ENCODE measurements at places on chromosomes 5 and 9.

DNA sequence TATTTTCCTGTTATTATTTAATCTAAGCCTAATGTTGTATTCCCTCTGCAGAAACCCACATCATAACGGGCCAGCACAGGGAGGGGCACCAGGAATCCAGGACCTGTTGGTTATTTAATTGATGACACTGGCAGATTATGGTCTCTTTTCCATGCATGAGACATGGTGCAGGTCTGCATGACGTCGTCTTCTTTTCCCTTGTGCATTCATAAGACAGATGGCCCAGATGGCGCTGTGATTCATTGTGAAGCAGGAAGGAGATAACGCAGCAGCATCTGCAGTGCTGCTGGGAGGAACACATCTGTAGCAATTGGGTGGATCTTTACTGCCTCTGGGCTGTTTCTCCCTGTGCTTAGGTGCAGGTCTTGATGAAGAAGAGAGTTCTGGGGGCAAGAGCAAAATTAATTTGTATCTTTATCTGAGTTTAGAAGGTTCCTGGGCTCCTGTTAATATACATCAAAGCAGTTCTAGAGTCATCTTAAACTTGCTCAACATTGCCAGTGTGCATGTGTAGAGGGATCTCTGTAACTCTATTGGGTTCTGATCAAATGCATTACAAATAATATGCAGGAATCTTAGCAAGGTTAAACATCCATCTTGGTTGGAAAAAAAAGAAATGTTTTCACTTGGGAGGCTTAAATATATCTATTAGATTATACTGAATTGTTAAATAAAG is 176.1 kb downstream of the PCSK1 start:
- no peak overlapping the region for H3K27ac ChIP-seq
- H3K4me3 ChIP-seq: no peak overlapping the region
- no peaks in the 10 kb centered on the region for H3K27me3 ChIP-seq
- DNase-seq: peak; percentile 49
- H3K4me1 ChIP-seq: peaks cover 10% of the 10 kb centered on the region
- no peaks in the 10 kb centered on the region for H3K36me3 ChIP-seq

GRCh38 chr5:150389531-150390266 is 23.0 kb downstream of the CD74 start:
- no peak overlapping the region for H3K4me3 ChIP-seq
- no peak for DNase-seq
- no peaks in the 10 kb centered on the region for H3K4me1 ChIP-seq
- H3K27me3 ChIP-seq: no peaks in the 10 kb centered on the region
- peaks cover 42% of the 10 kb centered on the region for H3K36me3 ChIP-seq

DNA sequence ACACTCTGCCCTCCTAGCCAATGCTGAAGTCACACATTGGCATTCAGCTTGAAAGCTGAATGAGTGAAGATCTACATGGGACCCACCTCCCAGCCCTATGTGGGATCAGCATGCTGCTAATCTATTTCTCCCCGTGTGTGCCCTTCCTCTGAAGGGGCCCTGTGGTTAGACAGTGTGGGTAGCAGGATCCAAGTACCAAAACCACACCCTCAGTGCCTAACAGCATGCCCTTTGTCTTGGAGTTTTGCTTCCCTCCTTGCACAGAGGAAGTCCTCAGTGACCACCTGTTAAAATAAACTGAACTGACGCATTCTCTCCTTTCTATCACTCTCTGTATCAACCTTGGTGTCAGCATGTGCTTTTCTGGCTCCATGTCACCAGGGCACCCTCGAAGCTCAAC is 25.0 kb downstream of the SH3TC2 start:
- no peaks in the 10 kb centered on the region for H3K27me3 ChIP-seq
- no peak overlapping the region for H3K27ac ChIP-seq
- H3K4me3 ChIP-seq: no peak overlapping the region
- H3K36me3 ChIP-seq: no peaks in the 10 kb centered on the region

GRCh38 chr5:124665625-124666024 is 80.8 kb downstream of the ZNF608 start:
- DNase-seq: no peak
- no peaks in the 10 kb centered on the region for H3K27me3 ChIP-seq
- no peaks in the 10 kb centered on the region for H3K36me3 ChIP-seq
- no peak overlapping the region for H3K4me3 ChIP-seq
- H3K4me1 ChIP-seq: peaks cover 33% of the 10 kb centered on the region

GRCh38 chr5:169197343-169197742 is 103.6 kb downstream of the SLIT3 start:
- DNase-seq: no peak
- H3K27ac ChIP-seq: no peak overlapping the region
- H3K4me1 ChIP-seq: no peaks in the 10 kb centered on the region
- peaks cover 15% of the 10 kb centered on the region for H3K27me3 ChIP-seq

GRCh38 chr9:133066181-133066983 is 4.6 kb downstream of the CEL start:
- H3K36me3 ChIP-seq: no peaks in the 10 kb centered on the region
- H3K4me3 ChIP-seq: no peak overlapping the region
- no peak overlapping the region for H3K27ac ChIP-seq
- H3K27me3 ChIP-seq: no peaks in the 10 kb centered on the region

DNA sequence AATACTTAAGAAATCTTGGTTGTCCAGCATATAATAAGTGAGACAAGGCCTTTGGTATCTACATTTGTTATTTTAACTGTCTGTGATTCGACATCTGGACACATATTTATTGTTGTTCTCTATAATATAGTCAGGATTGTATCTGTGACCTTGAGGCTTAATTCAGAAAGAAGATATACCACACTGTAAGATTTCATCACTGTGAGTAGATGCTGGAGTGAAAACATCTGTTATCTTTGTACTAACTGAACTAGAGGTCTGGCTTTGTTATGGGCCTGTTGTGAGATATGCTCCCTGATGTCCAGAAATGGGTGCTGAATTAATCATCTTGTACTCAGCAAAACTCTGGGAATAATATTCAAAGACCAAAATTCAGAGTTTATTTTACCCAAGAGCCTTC is 148.5 kb downstream of the ISOC1 start:
- DNase-seq: no peak
- H3K36me3 ChIP-seq: no peaks in the 10 kb centered on the region
- H3K27me3 ChIP-seq: no peaks in the 10 kb centered on the region
- H3K4me1 ChIP-seq: no peaks in the 10 kb centered on the region
- H3K4me3 ChIP-seq: no peak overlapping the region
- H3K27ac ChIP-seq: no peak overlapping the region

DNA sequence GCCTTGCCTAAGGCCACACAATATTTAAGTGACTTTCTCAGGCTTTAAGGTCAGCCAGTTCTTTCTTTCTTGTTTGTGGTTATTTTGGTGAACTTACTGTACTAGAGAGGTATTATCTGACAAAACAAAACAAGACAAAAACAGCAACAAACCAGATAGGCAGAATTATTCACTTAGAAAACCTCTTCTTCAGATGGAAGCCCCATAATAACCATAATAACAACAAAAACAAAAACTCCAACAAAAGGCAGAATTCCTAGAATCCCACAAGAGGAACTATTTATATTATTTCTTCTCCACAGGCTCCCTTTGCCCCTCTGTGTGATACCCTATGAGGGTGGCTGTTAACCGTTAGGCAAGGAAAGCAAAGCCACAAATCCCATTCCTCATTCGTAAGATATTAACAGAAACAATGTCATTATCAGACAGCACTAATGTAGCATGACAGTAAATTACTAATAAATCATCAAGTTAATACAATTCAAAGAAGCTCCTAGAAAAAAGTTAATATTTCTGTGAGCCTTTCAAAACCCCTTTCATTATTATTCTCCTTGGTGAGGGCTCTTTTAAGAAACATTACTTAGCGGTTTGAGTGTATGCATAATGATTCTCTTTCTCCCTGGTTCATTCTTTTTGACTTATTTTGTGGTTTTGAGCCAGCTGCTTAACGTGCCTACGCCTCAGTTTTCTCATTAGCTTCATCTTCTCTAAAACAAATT is 274.9 kb downstream of the EFNA5 start:
- H3K27me3 ChIP-seq: no peaks in the 10 kb centered on the region
- no peak for DNase-seq
- H3K27ac ChIP-seq: no peak overlapping the region
- H3K36me3 ChIP-seq: no peaks in the 10 kb centered on the region
- no peak overlapping the region for H3K4me3 ChIP-seq

- H3K27ac ChIP-seq: no peak overlapping the region
- no peaks in the 10 kb centered on the region for H3K4me1 ChIP-seq
- no peak overlapping the region for H3K4me3 ChIP-seq
Observed at GRCh38 chr5:30574761-30575160, 618.7 kb upstream of the CDH6 start.

DNA sequence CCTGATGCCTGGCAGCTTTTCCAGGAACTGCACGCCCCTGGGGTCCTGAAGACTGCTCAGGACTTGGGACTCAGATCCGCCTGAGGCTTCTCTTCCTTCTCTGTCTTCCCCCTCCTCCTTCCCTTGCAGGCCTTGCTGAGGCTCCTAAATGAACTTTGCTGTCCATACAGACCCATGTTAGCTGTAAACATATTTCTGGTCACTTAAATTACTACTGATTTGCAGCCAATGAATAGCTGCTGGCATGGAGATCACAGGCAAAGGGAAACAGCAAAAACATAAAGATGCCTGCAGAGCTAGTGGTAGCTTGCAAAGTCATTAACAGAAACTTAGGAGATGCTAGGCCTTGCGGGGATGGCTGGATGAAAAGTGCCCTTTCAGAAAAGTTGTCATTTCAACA is 261.9 kb downstream of the GADD45G start:
- no peak overlapping the region for H3K4me3 ChIP-seq
- peaks cover 3% of the 10 kb centered on the region for H3K27me3 ChIP-seq
- no peaks in the 10 kb centered on the region for H3K4me1 ChIP-seq
- no peak overlapping the region for H3K27ac ChIP-seq
- DNase-seq: no peak
- no peaks in the 10 kb centered on the region for H3K36me3 ChIP-seq

DNA sequence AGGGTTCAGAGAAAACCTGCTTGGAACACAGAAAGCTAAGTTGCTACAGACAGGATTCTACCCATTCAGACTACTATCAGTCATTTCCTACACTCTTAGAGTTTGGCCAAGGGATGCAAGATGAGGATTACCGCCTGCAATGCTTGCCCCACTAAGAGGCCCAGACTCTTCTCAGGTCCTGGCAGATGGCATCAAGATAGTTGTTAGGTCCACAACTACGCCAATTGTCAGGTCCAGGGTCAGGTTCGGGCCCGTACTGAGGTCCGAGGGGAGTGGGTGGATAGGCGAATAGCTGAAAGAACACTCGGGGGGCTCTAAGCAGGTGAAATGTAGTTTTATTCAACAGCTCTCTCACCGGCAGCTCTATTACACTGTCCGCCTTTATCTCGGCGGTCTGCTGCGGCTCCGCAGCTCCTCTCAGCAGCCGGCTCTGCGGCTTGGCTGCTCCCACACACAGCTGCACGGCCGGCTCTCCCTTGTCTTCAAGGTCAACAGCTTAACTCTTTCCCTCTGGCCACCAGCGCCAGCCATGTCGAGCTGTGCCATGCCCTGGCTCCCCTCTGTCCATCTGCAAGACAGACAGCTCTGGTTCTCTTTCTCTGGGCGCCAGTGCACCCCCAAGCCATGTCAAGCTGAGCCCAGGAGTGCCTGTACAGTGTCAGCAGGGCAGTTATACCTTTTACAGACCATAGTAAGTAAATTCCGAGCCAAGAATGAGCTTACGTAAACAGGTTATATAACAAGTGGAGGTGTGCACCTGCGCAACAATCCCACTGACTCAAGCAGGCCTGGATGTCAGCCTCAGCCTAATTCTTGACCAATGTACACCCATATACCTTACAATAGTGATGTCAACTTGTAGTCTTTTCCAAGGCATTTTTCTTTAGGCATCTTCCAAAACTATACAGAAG is 24.0 kb downstream of the ENC1 start:
- no peaks in the 10 kb centered on the region for H3K4me1 ChIP-seq
- H3K27ac ChIP-seq: no peak overlapping the region
- no peak for DNase-seq

- no peak overlapping the region for H3K27ac ChIP-seq
- no peaks in the 10 kb centered on the region for H3K36me3 ChIP-seq
- DNase-seq: no peak
- H3K27me3 ChIP-seq: no peaks in the 10 kb centered on the region
Observed at GRCh38 chr5:61486476-61486875, 154.4 kb downstream of the ZSWIM6 start.

DNA sequence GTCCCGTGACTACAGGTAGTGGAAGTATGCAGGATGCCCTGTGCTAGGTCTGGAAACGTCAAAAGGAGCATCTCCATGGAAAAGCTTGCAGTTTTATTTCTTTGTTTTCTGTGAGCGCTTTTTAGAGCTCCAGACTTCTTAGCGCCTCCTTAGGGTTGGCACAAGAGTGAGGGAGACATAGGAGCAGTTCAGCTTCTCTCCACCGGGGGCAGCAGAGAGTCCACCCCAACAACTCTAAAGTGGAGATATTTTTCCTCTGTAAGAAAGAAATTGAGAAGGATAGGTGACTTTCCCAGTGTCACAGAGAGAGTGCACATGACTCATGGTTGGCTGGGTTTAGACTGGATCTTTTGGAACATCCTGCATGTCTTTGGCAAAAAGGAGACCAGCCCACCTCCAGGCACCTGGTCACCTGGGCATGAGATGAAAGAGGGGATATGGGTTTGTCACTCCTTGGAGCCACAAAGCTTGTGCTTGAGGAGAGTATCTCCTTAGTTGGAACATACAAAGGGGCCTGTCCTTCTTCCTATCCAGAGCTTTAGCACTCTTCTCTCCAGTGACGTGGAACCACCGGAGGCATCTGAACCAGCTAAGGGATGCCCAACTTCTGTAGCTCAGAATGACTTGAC is 637.7 kb downstream of the SEMA5A start:
- no peak overlapping the region for H3K4me3 ChIP-seq
- DNase-seq: no peak
- no peak overlapping the region for H3K27ac ChIP-seq
- no peaks in the 10 kb centered on the region for H3K4me1 ChIP-seq
- no peaks in the 10 kb centered on the region for H3K27me3 ChIP-seq
- H3K36me3 ChIP-seq: no peaks in the 10 kb centered on the region

GRCh38 chr9:131607591-131607990 is 62.3 kb downstream of the PRRT1B start:
- no peak overlapping the region for H3K4me3 ChIP-seq
- DNase-seq: no peak
- peaks cover 22% of the 10 kb centered on the region for H3K4me1 ChIP-seq

- H3K4me1 ChIP-seq: no peaks in the 10 kb centered on the region
- no peak overlapping the region for H3K27ac ChIP-seq
- no peaks in the 10 kb centered on the region for H3K36me3 ChIP-seq
- DNase-seq: no peak
- H3K4me3 ChIP-seq: no peak overlapping the region
Observed at GRCh38 chr9:78533500-78533899, 236.6 kb downstream of the PSAT1 start.

DNA sequence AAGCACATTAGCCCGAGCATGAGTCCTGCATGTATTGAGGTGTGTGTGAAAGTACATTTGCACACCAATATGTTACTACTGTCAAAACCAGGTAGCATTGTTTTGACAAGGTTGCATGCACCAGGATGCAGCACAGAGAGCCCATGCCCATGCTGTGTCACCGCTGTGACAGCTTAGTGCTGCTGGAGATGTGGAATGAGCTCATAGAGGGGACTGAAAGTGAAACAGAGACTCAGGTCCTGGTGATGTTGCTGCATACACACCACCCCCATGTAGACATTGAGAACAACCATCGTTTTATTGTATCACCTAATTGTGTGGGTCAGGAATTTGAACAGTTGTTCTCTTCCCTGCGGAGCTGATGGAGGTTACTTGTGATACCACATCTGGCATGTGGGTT is 53.0 kb downstream of the GADD45G start:
- H3K27ac ChIP-seq: no peak overlapping the region
- no peaks in the 10 kb centered on the region for H3K36me3 ChIP-seq
- H3K4me3 ChIP-seq: no peak overlapping the region
- H3K4me1 ChIP-seq: peaks cover 8% of the 10 kb centered on the region
- no peak for DNase-seq
- peaks cover 4% of the 10 kb centered on the region for H3K27me3 ChIP-seq

- no peak overlapping the region for H3K4me3 ChIP-seq
Observed at GRCh38 chr5:179120951-179121666, 60.9 kb downstream of the ZNF354C start.
